CD4-positive, CD25-positive, alpha-beta regulatory T cell (primary cell): ENCODE measurements at places on chromosomes 6 and 20.

DNA sequence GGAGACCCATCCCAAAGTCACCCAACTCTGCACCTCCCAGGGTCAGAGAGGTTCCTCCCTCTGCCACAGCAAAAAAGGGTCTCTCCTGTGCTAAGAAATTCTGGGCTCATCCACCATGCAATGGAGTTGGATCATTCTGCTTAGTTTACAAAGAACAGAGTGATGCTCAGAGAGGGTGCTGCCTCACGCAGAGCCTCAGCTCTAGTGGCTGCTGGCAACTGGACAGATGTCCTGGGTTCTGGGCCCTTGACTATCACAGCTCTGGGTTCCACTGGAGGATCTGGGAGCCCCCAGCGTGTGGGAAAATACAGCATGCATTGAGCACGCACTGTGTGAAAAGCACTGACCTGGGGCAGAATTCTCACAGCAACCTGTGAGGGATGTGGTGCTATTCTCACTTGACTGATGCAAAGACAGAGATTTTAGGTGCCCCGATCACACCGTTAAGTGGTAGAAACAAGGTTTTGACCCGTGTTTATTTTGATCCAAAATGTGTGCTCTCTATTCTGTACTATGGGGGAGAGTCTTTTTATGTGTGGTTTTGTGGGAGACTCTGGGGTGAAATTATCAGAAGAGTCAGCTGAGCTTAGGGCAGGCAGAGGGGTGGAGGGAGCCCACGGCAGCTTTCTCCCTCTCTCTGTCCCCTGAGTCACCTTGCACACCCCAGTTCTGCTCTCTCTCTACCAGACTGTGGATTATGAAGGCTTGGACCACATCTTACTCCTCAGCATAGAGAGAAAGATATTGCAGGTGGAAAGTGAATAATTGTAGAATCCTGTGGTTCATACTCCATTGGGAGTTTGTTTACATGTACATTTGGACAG is 19.9 kb downstream of the TREML4 start:
- no peak for DNase-seq

- no peak for DNase-seq
These were observed 17.7 kb upstream of the RIPOR3 start for GRCh38 chr20:50708845-50709635.

GRCh38 chr6:155429321-155429893 is 26.2 kb downstream of the NOX3 start:
- DNase-seq = no peak

GRCh38 chr6:47144306-47144705 is 102.2 kb upstream of the ADGRF1 start:
- DNase-seq = no peak

GRCh38 chr20:3603108-3603507 is 60.1 kb downstream of the GFRA4 start:
- DNase-seq = no peak

DNA sequence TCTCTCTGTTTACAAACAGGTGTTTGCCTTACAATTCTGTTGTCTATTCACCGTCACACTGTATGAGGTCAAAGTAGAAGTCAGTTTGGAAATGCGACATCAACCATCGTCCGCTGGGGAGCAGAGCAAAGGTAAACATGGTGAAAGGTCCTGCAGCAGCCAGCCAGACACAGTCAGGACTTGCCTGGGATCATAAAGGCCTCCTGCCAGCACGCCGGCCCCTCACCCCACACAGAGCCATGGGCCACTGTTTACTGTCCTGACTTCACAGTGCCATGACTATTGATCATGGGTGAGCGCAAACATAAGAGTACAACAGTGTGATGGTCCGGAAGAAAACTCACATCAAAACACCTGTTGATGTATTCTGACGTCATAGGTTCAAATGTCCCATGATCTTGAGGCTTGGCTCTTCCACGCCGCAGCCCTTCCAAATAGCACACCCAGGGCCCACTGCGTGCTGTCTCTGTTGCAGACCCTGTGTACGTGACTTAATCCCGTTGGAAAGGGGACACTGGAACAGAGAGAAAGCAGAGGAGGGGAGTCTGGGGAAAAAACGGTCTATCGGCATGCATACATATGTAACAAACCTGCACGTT is 16.9 kb upstream of the PPP1R3G start:
- DNase-seq = no peak

GRCh38 chr20:5670036-5670536 is 80.1 kb upstream of the SHLD1 start:
- DNase-seq = no peak

GRCh38 chr20:19022118-19022575 is 190.3 kb upstream of the SLC24A3 start:
- DNase-seq = no peak

GRCh38 chr6:119483908-119484307 is 134.3 kb upstream of the MAN1A1 start:
- no peak for DNase-seq

- DNase-seq = no peak
These were observed 339.6 kb upstream of the NOX3 start for GRCh38 chr6:155795173-155795796.

DNA sequence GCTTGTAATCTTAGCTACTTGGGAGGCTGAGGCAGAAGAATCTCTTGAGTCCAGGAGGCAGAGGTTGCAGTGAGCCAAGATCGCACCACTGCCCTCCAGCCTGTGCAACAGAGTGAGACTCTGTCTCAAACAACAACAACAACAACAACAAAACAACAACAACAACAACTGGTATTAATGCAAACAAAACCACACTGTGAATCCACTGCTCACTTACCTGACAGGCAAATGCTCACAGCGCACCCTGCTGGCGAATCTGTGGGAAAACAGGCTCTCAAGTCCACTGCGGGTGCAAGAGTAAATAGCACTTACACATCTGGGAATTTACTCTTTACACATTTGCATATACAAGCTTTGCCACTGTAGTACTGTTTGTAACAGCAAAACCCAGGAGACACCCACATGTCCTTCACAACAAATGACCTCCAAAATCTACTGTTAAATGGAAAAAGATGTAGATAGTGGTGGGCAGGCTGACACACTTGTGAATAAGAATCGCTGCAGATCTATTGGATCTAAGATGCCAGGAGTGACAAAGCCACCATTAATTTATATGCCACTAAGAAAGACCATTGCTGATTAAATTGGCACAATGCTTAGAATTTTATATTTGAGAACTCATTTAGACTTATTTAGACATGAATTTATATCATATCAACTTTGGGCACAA is 29.3 kb downstream of the NSFL1C start:
- DNase-seq = peak; percentile 74

- DNase-seq = no peak
These were observed 34.7 kb downstream of the BMP2 start for GRCh38 chr20:6802227-6802626.

- no peak for DNase-seq
These were observed 12.3 kb upstream of the SLC22A16 start for GRCh38 chr6:110488606-110489190.

DNA sequence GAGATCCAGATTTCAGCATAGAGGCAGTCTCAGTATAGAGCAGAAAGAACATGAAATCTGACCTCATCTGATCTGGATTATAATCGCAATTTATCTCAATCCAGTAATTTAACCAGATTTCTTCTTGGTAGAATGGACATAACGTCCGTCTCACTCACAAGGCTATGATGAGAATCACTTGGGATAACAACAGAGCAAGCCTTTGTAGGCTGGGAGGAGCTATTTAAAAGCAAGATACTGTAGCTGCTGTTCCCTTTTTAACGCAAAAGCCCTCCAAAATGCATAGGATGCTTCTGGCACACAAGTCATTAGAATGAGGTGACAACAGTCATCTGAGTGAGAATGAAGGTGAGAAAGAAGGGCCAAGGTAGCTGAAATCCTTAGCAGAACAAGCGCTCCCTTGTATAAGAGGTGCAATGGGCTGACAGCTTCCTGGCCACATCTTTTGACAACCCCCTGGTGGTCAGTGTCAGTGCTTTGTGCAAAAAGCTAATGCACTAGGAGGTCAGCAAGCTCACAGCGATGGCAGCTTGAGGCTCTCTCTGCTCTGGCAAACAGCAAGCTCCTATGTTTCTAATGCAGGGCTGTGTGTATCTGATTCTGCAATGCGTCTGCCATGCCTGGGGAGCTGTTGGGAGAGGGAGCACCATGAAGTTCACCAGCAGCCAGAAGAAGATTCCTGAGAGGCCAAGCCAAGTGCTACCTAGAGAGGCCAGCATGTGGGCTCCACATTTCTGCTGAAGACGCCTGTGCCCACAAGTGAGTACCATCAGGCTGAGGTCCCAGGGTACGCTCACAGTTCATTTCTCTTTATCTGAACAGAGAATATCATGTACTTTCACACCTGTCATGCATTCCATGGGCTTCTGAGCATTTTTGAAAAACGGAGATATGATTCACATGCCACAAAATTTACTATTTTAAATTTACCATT is 16.2 kb downstream of the METTL24 start:
- no peak for DNase-seq

GRCh38 chr20:63441136-63442099 is 31.0 kb downstream of the KCNQ2 start:
- DNase-seq = peak; percentile 25

DNA sequence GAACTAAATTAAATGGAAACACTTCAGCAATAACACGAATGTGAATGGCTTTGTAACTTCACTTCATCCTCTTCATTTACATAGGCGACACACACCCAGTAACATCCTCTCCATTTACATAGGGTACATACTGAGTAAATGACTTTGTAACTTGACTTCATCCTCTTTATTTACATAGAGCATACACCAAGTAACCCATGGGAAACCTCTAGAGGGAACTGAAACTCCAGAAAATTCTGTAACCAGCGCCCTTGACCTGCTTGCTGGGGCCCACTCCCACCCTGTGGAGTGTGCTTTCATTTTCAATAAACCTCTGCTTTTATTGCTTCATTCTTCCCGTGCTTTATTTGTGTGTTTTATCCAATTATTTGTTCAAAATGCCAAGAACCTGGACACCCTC is 81.6 kb upstream of the OPRM1 start:
- DNase-seq = no peak

DNA sequence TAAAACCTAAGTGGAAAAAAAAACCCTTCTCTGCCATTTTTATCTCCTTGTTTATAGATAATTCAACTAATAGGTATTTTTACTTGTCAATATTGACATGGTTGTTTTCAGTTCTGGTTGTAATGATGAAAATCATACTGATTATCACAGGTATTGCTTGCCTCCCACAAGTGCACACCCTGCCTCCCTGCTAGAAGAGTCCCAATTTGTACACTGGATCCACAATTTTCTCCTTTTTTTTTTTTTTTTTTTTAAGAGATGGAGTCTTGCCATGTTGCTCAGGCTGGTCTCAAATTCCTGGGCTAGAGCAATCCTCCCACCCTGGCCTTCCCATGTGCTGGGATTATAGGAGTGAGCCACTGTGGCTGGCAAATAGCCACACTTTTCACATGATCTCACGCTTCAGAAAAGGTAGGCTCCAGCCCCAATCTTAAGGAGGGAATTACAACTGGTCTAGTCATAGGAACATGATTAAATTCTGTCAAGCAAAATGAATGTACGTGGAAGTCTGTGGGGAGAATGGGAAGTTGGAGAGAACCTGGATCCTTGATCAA is 12.3 kb downstream of the DYNLT2 start:
- DNase-seq = no peak

GRCh38 chr6:55872866-55873265 is 2.5 kb downstream of the BMP5 start:
- DNase-seq = no peak

GRCh38 chr6:151018911-151019782 is 153.6 kb downstream of the MTHFD1L start:
- DNase-seq = no peak

- peak; percentile 47 for DNase-seq
These were observed 35.4 kb downstream of the CEP250 start for GRCh38 chr20:35490736-35491181.

DNA sequence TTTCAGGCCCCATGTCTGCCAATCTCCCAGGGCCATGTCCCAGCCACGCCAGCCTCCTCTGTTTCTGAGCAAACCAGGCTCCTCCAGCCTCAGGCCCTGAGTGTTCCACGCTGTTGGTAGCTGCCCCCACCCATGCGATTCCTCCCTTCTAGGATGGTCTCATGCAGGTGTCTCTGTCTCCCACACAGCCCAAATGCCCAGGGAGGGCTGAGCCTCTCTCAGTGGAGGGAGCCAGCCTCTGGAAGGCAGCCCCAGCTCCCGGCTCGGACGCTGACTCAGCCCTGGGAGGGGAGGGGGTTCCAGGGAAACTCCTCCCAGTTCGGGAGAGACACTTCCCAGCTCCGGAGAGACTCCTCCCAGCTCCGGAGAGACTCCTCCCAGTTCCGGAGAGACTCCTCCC is 122.9 kb upstream of the AFDN start:
- DNase-seq = no peak

DNA sequence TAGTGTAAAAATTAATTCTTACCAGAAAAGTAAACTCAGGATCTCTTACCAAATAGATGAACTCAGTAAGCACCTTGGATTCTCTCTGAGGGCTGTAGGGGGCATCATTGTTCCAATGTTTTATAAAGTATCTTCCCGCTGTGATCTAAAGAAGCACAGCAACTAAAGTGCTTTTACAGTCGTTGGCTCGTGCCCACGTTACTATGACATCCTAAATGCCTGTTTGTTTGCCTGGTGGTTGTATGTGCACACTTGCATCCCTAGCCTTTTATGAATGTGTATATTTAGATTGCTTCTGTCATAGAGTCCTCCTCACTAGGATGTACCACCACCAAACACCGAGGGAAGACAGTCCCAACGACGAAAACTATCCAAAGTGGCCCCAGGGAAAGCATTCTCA is 34.5 kb downstream of the SLX4IP start:
- DNase-seq = peak; percentile 73

GRCh38 chr6:14885498-14885897 is 360.4 kb upstream of the JARID2 start:
- no peak for DNase-seq

- DNase-seq = no peak
These were observed 18.2 kb downstream of the NEDD9 start for GRCh38 chr6:11214084-11214833.

GRCh38 chr6:168746013-168746412 is 305.0 kb downstream of the SMOC2 start:
- DNase-seq = no peak

DNA sequence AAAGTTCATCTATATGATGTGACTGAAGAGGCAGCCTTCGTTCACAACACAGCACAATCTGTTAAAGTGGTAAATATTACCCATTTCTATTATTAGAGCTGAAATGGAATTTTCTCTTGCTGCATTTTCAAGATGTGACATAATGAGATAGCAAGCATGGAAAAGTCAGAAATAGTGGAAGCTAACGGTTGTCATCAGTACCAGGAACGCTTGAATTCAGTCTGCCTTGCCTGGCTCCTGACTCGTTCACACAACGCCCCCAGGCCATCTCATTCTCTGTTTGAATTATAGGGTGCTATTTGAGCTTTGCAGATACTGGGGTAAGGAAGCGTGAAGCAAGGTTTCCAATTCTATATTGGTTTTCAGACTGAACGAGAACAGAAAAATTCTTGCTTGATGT is 116.5 kb upstream of the MAP3K7 start:
- DNase-seq = no peak

- no peak for DNase-seq
These were observed 170.9 kb downstream of the PHF3 start for GRCh38 chr6:63806573-63806913.

GRCh38 chr20:52593654-52594053 is 378.5 kb upstream of the TSHZ2 start:
- DNase-seq = no peak
